ENCODE measurements at places on chromosomes 5 and 9.

- DNase-seq = no peak
These were observed 7.7 kb downstream of the CCNI2 start for GRCh38 chr5:132754947-132755346.

DNA sequence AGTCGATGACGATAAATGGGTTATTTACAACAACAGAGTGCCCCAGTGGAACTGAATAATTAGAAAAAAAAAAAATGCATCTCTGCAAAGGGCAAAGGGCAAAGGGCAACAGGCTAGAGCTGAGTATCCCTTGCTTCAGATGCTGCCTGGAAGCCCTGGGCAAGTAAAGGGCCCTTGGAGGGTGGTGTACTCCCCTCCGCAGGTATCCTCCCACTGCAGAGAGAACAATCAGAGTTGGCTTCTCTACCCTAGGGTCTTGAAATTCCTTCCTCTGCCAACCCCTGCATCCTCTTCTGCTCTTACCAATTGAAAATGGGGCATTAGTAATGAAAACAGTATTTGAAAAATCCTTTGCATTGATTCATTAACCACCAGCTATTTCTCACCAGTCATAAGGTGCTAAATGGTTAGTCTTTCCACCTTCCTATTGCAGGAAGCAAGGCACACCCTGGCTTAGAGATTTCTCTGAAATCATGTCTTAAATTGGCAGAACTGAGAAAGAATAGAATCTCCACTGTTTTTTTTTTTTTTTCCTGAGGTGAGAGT, 122.6 kb downstream of the SEMA6A start:
- DNase-seq = no peak

DNA sequence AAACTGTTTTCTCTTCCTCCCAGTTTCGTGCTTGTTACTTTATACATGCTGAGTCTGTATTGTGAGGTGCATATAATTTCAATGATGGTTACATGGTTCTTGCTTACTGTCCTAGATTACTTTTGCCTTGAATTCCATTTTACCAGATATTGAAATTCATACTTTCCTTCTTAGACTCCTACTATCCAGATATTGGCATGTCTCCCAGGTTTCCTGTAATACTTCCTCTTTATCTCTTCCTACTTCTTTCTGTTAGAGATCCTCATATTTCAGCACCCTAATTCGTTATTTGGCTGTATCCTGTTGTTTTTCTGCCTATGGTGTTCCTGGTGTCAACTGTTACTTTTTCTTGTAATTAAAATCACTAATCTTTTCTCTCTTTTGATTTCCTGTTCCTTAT, 522.1 kb downstream of the CCDC171 start:
- no peak for DNase-seq

- no peak for DNase-seq
These were observed 81.3 kb downstream of the OSTF1 start for GRCh38 chr9:75169623-75170022.

DNA sequence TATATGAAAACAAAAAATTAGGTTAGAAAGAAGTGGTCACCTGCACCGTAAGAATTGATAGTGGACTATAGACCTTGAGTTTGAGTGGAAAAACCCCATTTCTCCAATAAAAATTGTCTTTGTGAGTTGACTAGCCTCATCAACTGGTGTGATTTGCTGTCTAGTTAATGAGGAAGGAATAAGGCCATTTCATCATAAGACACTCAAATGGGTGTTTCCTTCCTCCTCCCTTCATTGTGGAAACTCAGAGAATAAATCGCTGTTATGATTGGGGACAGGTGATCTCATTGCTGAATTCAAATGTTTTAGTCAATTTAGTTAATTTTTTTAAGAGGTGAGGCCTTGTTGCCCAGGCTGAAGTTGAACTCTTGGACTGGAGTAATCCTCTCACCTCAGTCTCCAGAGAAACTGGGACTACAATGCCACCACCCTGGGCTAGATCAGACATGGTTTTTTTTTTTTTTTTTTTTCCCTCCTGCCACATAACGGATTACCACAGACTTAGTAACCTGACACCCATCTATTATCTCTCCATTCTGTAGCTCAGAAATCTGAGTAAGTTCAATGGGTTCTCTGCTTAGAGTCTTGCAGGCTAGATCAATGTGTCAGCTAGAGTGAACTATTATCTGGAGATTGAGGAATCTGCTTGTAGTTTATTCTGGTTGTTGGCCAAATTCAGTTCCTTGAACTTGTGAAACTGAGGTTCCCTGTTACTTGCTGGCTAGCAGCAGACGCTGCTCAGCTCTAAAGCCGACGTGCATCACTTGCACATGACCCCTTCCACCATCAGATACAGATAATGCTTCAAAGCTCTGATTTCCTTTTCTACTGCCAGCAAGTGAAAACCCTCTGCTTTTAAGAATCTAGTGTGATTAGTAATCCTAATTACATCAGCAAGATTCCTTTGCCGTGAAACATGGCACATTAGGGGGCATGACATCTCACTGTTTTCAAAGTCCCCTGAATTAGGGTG, 663.8 kb upstream of the CDH9 start:
- no peak for DNase-seq

- no peak for DNase-seq
These were observed 10.6 kb downstream of the PRDM6 start for GRCh38 chr5:123099514-123100151.

DNA sequence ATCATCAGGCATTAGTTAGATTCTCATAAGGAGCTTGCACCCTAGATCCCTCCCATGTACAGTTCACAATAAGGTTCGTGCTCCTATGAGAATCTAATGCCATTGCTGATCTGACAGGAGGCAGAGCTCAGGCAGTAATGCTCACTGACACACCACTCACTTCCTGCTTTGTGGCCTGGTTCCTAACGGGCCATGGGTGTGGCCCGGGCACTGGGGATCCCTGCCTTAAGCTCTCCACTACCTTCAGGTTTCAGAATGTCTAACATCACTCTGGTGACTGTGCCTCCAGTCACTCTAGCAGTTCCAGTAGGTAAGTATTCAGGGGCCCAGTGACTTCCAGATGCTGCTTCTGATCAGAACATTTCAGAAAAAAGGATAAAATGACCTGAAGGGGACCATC, 152.4 kb downstream of the LRRC70 start:
- DNase-seq = no peak

- no peak for DNase-seq
These were observed 130.3 kb downstream of the CDC42SE2 start for GRCh38 chr5:131394128-131394527.

DNA sequence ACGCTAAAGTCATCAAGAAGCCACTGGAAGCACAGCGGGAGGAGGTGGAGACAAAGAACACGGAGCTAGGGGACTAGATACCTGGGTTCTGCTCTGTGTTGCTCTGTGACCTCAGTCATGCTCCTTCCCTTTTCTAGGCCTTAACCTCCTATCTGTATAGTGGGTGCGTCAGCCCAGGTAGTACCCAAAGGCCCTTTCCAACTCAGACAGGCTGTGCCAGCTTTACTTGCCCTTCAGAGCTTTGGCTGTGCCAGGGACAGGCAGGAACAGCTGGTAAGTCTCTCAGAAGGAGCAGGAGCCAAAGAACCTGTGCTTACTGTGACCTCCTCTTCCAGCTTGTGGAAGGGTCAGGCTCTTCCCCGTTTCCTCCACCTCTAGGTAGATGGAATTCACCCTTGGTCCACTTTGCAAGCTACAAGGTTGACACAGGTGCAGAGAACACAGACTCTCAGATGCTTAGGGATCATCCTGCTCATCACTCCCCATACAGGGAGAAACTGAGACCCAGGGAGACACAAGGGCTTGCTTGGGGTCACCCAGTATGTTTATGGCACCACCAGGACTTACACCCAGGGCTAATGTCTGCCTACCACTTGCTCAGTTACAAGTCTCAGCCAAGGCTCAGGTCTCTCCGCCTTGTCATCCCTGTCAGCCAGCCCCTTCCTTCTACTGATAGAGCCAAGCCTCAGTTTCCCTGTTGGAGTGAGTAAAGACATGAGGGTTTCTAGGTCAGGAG, 1.7 kb downstream of the CCDC69 start:
- no peak for DNase-seq

DNA sequence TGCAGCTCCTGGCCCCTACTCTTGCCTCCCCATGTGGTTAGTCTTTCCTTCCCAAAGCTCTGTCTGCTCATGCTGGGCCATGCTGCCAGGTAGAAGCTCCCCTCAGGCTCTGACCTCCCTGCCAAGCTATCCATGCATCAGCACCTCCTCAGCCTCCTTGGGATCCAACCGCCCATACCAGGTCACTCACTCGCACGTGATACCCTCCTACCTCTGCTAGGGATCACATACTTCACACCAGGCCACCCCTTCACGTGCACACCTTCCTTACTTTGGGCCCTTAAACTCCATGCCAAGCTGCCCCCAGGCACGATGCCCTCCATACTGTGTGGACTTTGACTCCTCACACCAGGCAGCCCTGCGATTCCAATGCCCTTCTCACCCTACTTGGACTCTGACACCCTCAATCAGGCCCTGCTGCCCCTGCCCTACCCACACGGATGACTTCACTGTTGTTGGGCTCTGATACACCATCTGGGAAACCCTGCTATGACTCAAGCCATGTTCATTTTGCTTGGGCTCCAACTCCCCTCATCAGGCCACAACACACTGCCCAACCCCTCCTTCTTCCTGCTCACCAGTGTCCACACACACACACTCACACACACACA, 34.1 kb downstream of the ZNF483 start:
- no peak for DNase-seq

Data from NK-92 treated with Interleukin-12 subunit alpha and Interleukin-12 subunit beta, amount 100 ng/mL, for 24 hours (cell line).